ENCODE measurements at places on chromosomes 13 and 19.

DNA sequence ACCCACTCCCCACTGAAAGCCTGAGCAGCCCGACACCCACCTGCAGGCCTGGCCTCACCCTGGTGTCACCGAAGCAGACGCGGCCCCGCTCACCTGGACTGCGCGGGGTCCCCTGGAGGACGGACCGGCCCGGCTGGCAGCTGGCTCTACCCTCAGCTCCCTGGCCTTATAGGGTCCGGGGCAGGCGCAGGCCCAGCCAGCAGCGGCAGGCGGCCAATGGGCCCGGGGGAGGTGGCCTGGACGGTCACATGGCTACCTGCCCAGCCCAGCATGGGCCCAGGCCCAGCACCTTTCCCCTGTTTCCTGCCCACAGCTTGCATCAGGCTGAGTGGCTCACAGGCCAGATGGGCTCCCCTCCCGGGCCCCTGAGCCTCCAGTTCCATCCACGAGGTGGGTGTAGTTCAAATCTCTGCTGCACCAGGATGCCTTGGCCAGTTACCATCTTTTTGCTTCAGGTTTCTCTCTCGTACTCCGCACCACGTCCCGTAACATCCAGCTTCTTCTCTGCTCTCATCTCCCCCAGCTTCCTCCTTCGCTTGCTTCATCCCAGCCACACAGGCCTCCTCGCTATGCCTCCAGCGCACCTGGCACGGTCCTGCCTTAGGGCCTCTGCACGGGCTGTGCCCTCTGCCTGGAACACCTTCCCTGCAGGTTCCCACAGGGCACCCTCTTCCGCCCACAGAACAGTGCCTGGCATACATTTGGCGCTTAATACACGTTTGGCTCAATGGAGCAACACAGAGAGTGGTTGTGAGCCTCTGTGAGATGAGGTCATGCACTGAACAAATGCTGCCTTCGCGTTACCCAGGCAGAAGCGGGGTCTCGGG lies at the start of gene PLIN4:
PLIN4 (minus strand) TSS at position 142 of the 827 bp plus-strand sequence. CDS start 214 bp downstream, outside the sequence.
- DNase-seq, result no peak

GRCh38 chr19:18306888-18307260 lies 16.0 kb downstream of the LSM4 start:
- no peak for DNase-seq

- no peak for DNase-seq
Observed at GRCh38 chr13:29706923-29707322, 111.4 kb upstream of the SLC7A1 start.

DNA sequence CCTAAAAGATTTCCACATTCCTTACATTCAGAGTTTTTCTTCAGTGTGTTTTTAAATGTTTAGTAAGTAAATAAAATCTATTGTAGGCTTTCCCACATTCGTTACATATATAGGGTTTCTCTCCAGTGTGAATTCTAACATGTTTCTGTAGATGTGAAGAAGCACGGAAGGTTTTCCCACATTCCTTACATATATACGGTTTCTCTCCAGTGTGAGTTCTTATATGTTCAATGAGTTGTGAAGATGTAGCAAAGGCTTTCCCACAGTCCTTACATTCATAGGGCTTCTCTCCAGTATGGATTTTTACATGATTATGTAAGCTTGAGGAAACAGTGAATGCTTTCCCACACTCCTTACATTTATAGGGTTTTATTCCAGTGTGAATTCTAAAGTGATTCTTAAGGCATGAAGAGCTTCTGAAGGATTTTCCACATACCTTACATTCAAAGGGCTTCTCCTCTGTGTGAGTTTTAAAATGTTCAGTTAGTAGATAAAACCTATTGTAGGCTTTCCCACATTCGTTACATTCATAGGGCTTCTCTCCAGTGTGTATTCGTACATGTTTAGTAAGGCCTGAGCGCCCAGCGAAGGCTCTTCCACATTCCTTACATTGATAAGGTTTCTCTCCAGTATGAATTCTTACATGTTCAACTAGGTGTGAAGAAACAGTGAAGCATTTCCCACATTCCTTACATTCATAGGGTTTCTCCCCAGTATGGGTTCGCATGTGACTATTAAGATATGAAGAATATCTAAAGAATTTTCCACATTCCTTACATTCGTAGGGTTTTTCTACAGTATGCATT lies 18.2 kb downstream of the ZNF121 start:
- DNase-seq, result no peak

GRCh38 chr13:38905861-38906260 lies 84.8 kb downstream of the STOML3 start:
- no peak for DNase-seq

DNA sequence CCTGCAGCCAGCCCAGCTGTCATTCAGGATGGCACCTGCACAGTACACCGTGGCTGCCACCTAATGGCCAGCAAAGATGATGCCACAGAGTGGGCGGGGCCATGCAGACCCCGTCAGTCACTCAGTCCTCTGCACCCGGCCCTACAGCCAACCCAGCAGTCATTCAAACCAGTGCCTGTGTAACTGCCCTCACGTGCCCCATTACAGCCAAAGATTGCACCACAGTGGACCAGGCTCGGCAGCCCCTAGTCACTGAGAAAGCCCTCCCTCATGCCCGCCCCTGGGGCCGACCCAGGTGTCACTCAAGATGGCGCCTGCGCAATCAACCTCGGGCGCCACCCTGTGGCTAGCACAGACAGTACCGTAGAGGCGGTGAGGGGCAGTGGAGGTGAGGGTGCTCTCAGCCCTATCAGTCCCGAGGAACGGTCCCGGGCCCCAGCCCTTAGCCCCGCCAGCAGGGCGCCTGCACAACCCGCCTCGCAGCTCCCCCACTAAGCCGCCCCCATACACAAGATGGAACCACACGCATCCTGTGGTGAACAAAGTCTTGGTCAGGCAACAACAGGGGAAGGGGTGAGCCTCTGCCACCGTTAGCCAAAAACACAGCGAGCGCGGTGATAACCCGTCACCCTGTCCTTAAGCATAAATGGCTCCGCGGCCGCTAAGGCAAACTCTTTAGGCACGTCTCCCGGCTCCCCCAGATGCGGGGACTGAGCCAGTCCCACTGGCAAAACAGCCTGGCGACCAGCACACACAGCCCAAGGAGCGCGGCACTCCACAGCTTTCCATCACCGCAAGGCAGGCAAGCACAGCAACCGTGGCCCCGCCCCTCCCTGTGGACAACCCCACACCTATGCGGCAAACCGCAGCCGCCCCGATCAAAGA lies 2.3 kb downstream of the PEG3 start:
- peak; percentile 64 for DNase-seq

DNA sequence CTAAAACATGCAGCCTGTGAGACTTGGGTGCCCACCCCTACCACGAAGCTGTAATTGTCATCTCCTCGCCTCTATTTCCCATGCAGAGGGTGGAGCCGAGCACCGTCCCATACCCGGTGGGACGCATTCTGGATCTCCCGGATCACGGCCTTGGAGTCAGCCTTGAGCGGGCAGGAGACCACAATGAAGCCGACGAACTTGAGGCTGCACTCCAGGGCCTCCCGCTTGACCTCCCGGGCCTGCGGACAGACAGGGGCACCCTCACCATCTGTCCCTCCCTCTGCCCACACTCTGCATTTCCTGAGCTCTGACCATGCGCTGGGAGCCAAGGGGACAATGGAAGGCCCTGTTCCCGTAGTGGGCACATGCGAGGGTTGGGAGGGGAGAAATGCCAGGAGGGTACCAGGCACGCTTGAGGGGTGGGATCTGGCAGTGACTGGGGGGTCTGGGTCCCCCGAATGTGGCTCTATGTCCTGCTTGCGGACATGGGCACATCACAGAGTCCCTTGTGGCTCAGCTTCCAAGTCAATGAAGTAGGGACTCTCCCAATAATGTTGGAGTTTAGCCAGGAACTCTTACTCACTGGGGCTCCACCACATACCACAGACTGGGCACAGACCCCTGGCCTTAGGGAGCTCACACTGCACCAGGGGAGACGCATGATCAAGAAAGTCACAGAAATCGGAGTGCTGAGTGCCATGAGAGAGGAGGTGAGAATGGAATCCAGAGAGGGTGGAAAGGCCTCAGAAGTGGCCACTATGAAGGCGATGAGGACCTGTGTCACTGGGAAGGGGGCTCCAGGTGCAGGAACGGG lies 9.2 kb upstream of the GMIP start:
- DNase-seq, result no peak

DNA sequence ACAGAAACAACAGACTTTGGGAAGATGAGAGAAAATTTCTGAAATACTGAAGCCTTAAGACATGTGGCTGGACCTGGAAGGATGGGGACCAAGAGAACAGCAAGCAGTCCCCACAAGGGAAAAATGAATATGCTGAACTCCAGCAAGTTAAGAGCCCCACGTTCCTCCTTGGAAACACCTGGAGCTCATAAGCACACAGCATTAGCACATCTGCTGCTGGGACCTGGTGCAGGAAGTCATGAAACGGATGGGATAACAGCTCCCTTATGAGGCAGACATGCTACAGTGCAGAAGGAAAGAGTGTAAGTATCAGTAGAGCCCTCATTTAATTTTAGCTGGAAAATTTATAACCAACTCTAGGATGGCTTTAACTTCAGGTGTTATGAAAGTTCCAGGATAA lies 67.3 kb downstream of the SLC15A1 start:
- no peak for DNase-seq

- no peak for DNase-seq
Observed at GRCh38 chr19:1140272-1141027, 33.6 kb downstream of the SBNO2 start.

DNA sequence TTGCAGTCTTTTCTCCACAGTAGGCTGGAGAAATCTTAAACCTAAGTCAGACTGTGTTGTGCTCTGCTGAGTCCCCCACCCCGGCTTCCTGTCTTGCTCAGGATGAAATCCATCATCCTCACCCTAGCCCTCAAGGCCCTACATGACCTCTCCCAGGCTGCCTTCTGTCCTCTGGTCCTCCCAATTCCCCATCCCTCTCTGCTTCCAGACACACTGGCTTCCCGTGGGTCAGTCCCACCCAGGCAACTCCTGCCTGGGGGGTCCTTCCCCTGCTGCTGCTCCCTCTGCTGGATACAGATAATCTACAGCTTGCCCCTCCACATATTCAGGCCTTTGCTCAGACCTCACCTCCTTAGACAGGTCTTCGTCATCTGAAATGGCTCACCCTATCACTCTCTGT lies 18.4 kb upstream of the CBY2 start:
- DNase-seq, result peak; percentile 24

DNA sequence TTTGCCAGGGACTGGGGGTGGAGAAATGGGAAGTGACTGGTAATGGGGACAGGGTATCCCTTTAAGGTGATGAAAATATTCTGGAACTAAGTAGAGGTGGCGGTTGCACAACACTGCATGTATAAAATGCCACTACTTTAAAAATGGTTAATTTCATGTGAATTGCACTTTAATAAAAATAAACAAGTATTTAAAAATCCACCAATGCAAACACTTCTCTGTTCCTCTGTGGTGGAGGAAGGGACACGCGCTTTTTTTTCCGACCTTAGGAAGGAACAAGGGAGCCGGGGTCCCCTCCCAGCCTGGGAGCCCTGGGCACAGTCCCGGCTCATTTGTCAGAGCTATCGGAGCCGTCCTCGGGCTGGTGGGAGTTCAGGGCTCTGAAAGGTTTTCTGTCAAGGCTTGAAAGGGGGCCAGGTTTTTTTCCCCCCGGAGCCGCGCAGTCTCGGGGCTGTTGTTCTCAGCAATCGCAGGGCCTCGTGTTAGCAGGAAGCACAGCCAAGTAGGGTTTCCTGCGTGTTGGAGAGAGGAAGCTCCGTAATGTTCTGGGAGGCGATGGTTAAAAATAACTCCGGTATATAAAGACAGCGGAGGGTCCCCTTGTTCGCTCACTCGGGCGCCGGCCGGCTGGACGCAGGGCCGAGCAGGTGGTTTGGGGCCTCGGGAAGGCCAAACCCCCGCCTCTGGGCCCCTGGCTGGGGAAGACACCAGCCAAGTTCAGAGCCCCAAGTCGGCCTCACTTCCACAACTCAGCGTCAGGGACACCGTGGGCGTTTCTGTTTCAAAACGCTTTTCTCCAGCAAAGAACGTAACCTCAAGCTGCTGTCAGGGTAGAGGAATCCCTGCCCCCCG lies 41.2 kb upstream of the KLF2 start:
- DNase-seq, result peak; percentile 79

- no peak for DNase-seq
Observed at GRCh38 chr13:51588406-51588949, 4.2 kb downstream of the WDFY2 start.
